Foreskin fibroblast (primary cell): ENCODE measurements at places on chromosomes 5 and 9.

- DNase-seq = peak; percentile 1
Observed at GRCh38 chr5:44862808-44863207, 54.1 kb downstream of the MRPS30 start.

GRCh38 chr9:75041041-75041440 lies 12.9 kb upstream of the CARNMT1 start:
- no peak for DNase-seq

DNA sequence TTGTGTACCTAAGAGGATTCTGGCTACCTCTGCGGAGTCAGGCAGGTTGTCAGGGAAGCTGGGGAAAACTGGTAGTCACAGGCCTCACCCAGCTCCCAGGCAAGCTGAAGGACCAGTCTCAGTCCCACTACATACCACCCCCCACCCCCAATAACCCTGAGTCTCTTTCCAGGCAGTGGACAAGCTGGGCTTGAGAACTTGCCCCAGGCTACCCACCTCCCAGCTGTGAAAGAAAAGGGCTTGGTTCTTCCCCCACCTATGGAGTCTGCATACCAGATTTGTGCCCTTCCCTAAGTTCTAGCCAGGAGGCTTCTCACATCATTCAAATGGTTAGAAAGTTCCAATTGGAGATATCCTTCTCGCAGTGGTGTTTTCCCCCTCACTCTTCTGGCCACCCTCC lies 1678.8 kb downstream of the MAT2B start:
- DNase-seq = no peak

- DNase-seq = no peak
Observed at GRCh38 chr5:2206293-2207108, 323.8 kb upstream of the IRX4 start.

DNA sequence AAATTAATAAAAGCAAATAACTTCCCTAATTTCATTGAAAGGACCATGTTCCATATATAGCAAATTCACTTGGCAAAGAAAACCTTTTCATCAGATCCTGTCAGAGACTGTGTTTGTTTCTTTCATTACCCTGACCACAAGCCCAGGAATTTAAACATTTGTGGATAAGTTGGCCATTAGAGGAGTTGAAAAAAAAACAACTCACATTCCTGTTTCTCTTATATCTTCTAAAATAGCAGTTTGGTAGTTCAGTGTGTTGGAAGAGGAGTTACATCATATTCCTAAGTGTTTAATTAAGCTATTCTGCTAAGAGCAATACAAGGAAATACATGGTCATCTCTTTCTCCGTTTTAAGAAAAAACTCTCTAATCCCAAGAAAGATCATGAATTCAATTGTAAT lies 505.6 kb downstream of the TLE1 start:
- peak; percentile 2 for DNase-seq

- peak; percentile 97 for DNase-seq
Observed at GRCh38 chr5:141521244-141521781, 32.4 kb downstream of the PCDHGC5 start.

- DNase-seq = no peak
Observed at GRCh38 chr5:156109317-156110023, 217.5 kb upstream of the SGCD start.

- DNase-seq = no peak
Observed at GRCh38 chr5:160769301-160769700, 82.7 kb downstream of the ATP10B start.

- DNase-seq = no peak
Observed at GRCh38 chr9:21504894-21505293, 22.8 kb upstream of the IFNE start.

- DNase-seq = no peak
Observed at GRCh38 chr5:60712950-60713349, 13.0 kb upstream of the DEPDC1B start.

DNA sequence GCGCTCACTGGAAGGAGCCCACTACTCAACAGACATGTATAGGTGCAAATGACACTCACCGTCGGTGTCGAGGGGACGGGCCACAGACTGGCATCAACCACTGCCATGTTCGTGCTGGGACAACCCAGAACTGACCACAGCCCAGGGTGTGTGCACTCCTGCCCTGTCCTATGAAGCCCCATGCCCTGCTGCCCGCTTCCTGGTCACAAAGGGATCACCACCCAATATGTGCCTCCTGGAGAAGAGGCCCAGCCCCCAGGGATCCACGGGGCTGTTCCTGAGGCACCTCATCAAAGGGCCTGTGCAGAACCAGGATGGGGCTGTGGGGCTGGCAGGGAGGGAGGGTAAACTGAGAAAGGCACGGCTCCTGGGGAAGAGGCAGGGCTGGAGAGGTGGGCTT lies 43.1 kb downstream of the PRRT1B start:
- DNase-seq = no peak

DNA sequence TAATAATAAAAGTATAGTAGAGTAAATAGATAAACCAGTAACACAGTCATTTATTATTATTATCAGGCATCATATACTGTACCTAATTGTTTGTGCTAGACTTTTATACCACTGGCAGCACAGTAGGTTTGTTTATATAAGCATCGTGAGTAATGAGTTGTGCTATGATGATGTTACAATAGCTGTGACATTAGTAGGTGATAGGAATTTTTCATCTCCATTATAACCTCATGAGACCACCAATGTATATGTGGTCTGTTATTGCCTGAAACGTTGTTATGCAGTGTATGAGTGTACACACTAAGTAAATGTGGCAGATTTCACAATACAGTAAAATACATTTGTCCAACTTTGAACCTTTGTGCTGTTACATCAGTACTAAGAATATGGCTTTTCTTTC lies 72.7 kb upstream of the SPATA31D4 start:
- DNase-seq = peak; percentile 36
